ENCODE measurements at places on chromosomes 4 and X.

DNA sequence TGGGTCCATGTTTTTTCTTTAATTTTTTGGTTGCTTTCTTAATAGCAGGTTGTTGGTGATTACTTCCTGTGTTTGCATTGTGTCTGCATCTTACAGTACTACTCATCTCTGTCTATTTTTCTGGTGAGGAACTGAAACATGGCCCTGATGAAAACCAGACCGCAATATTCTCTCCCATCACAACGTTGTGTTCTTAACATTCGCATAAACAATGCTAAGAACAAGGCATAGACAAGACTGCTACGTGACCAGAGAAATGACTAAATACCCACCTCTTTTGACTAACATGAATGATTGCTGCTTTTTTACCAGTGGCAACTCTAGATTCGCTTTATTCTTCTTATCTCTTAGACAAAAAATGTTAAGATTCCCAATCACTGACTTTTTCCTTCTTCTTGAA lies 179.1 kb downstream of the GC start:
- DNase-seq: no peak

DNA sequence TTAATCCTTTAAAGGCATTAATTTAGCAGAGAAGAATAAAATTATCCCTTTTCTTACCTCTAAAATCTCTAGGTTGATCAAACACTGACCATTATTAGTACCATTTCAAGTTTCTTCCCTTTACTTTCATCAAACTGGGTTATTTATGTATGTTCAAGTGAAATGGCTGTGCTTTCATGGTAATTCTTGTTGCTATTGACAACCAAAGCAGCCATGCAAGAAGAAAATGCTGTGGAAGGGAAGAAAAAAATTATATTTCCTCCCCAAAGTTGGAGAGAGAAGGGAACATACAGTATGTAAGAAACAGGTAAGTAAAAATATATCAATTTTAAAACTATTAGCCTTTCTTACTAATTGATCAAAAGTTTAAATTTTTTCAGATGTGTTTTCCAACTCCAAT lies 16.2 kb downstream of the NPNT start:
- no peak for DNase-seq

- no peak for DNase-seq
Observed at GRCh38 chrX:20060961-20061748, 55.6 kb downstream of the MAP7D2 start.

- DNase-seq: no peak
Observed at GRCh38 chr4:3467601-3468031, 4.5 kb downstream of the DOK7 start.

GRCh38 chr4:4913628-4914027 lies 54.2 kb downstream of the MSX1 start:
- no peak for DNase-seq

DNA sequence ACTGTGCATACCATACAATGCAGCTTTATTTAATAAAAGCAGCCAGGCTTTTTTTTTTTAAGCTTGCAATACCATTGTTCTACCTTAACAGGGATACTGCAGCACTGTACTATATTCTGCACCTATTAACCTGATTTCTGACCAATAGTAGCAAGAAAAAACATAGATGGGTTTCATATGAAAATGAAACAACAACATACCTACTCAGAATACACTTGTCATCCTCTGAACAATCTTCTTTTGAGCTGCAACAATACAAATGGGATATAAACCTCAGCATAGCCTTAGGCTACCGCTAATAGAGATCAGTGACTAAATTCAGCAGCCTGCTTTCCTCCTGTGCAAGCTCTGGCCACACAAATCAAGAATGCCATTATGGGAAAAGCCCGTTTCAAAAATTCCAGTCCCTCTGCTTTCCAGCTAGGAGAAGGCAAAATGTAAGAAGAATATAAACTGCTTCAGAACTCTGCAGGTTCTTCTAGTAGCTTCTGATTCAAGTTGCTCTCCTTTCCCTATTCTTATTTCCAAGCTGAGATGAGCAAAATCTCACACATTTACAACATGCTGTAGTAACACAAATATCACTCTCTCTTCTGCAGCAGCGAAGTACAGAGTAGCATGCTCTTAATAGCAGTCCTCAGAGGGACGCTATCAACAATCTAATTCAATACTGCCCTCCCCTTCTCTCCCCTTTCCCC lies 143.4 kb downstream of the KLHL13 start:
- DNase-seq: no peak

DNA sequence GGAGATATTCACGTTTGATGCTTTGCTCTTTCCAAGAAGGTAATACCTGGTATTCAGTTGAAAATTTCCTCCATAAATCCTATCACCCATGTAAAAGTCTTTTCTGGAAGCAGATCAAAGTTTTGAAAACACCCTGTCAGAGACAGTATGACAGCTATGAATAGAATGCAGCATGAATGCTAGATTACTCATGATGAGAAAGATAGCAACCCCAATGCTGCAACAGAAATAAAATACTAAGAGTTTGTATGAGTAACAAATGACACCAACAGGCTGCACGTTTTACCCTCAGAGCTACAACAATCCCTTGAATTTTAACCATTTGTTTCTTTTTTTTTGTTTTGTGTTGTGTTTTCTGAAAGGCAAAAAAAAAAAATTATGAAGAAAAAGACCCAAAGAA lies 108.6 kb downstream of the ARHGAP6 start:
- DNase-seq: no peak

DNA sequence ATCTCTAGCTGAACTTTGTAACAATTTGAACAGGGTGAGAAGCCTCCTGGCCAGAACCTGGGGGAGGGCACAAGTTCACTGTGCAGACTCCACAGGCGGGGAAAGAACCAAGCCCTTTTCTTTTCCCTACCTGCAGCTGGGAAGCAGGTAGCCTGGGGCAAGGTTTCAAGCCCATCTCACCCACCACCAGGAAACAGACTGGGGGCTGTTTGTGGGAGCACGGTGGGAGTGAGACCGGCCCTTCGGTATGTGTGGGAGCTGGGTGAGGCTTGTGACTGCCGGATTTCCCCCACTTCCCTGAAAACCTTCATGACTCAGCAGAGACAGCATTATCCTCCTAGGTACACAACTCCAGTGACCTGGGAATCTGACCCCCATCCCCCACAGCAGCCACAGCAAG lies 211.7 kb downstream of the ZNF674 start:
- no peak for DNase-seq

DNA sequence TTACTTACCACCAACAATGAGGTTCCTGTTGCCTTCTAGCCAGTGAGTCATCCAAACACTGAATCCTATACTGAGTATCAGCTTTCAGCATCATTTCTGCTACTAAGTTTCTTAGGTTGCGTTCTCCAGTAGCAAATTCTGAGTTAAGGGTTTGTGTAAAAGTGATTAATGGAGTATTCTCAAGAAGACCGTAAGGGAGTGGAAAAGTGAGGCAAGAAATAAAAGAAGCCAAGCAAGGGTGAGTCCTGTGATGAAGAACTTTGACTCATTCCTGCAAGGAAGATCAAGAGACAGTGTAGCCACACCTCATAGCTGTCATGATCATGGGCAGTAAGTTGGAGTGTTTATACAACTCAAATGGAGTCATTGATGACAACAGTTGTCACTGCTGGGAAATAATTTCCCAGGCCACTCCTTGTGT lies 446.2 kb downstream of the RAPGEF2 start:
- DNase-seq: no peak

GRCh38 chr4:20284990-20285389 lies 33.3 kb downstream of the SLIT2 start:
- DNase-seq: no peak

DNA sequence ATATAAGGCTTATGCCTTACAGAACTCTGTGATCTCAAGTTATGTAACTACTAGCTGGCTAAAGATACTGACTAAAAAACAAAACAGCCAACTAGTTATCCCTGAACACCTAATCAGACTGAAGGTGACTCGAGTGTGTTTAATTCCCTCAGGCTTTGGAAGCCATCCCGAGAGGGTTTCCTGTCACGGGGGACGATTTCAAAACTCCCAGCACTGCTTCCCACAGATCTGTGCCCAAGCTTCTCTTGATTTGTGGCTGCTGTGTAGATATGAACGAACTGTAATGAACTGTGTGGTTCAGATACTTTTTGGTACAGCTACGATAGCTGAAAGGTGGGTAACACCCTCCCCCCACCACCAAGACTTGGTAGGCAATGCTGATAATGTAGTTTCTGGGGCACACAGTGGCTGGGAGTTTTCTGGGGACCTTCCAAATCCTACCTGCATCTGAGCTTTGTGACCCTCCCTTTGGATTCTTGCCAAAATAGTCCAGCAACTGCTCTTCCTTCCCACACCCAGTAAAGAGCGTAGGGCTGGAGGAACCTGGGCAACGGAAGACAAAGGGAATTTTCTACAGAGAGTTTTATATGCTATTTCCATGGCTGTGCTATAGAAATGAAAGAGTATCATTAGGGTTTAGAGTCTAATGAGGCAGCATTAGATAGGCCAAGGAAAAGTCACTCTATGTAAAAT lies 148.8 kb downstream of the MGST2 start:
- no peak for DNase-seq

DNA sequence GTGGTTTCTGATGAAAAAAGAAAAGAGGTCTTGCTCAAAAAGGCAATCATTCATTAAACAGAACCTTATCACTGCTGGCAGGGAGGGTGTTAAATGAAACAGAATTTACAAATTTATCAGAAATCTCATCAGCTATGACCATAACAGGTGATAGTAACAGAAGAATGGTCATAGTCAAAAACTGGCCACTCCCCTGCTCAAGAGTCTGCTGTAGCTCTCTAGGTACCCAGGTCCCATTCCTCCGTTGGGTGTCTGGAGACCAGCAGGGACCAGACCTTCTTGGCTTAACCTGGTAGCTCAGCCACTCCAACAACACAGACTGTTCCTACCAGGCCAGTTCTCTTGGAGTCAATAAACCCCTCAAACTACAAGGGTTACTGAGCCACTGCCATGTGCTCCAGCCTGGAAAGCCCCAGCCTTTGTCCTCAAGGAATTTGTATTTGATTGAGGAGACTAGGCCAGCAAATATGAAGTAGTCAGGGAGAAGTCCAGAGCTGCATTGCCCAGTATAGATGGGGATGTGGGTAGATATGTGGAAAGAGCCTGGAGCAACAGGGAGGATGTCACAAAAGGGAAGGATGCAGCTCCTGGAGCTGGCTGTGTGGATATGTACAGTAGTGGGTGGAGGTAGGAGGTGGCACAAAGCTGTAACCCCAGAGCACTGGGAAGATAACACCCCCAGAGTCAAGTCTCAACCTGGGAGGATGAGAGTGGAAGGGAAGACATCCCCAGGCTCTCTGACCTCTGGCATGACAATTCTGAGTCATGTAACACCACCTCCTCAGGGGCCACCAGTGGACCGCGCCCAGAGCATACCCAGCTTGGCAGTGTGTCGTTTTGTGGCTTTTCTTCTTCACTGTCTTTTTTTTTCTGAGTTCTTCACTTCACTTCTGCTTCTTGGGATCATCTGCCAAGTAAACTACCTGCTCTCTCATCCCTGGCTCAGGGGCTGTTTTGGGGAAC lies 21.9 kb downstream of the RASL11B start:
- DNase-seq: no peak

DNA sequence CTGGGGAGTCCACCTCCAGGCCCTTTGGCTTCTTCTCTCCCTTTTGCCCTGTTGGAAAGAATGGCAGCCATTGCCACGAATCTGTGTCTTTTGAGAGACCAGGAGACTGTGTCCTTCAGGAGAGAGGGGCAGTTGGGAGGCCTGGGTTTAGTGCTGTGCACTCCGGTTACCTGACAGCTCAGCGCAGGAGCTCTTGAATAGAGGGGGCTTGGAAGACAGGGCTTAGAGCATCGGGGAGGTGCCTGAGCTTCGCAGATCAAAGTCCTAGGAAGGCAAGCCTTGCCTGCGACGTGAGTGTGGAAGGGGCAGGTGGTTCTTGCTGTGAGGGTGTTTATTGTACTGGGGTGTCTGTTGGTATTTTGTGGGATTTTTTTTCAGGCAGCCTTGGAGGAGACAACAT lies 41.9 kb upstream of the TADA2B start:
- DNase-seq: no peak

DNA sequence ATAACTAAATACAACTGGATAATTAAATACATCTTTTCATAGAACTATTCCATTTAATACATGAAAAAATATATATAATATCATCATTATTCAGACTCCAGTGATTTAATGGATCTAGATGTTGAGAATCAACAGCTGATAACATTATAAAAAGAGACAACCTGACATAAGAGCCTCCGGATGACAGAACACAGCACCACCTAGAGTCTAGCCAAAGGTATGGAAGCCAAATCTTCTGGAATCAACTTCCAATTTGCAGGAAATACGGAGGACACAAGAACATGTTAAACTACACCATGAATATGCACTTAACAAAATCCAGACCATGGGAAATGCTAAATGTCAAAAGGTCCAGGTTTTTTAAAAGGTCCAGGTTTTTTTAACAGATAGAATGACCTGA lies 55.0 kb downstream of the LRBA start:
- DNase-seq: no peak

GRCh38 chrX:70049925-70050324 lies at the start of gene AWAT2:
AWAT2 (minus strand) TSS chrX:70049938; CDS start chrX:70049932, 6 bp downstream.
- DNase-seq: no peak

GRCh38 chr4:71251261-71251660 lies 87.6 kb upstream of the SLC4A4 start:
- no peak for DNase-seq

DNA sequence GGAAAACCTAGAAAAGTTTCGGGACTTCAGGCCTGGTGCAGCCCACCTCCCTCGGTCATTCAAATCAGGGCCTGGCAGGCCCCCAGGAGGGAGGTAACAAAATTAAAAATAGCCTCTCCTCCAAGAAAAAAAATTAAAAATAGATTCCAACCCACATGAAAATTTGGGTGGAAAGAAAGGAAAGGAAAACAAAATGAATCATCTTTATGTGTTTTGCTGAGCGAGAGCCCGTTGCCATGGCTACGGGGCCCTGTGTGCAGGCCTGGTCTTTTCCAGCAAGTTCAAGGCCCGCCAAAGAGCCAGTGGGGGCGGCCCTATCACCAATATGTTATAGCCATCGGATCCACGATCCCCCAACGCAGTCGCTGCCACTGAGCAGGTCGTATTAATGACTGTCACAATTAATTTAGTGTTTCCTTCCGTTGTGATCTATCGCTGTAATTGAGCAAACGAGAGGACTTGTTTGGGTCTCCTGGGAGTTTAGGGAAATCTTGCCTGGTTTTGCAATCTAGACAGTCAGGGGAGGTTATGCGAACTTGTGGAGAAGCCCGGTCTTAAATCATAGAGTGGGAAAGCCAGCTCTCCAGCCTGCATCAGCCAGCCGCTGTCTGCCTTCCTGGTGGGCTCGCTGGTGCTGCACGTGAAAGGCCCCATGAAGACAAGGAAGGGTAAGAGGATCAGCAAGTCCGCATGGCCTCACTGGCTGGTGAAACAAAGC lies 452.4 kb downstream of the BCOR start:
- DNase-seq: no peak

DNA sequence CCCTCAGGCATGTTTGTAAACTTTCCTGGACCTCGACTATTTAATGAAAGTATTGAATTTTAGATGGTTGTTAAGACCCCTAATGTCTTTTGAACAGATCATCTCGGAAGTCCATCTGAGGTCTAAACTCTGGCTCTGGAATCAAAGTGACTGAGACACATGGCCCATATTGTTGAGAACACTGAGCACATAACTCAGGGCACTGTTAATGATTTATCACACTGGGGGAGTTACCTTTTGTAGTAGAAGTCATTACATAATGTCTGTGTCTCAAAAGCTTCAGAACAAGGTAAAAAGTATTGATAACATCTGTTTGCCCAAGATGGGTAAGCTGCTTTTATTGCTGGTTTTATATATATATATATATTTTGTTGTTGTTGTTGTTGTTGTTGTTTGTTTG lies 103.4 kb upstream of the HS3ST1 start:
- DNase-seq: no peak

Data from WTC11 (cell line).